COLO829 (cell line): ENCODE measurements at places on chromosomes 11 and 22.

DNA sequence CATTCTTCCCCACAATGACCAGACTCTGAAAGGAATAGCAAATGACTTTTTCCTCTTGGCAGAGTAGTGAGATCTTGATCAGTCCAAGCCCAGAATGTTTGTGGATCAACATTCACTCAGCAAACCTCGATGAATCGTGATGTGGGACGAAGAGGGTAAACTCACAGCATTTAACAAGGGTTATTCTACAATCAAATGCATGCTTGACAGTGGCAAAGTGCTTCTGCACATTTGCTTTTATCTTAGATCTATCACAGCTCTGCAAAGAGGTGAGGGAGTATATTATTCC is 31.8 kb downstream of the TMPRSS5 start:
- no peak for DNase-seq

GRCh38 chr22:37146507-37147180 is 3.1 kb downstream of the IL2RB start:
- no peak for DNase-seq

GRCh38 chr11:68009391-68010089 is 587 bp upstream of the ALDH3B1 start:
- DNase-seq, result no peak

- DNase-seq, result no peak
These were observed 78.0 kb downstream of the MYEOV start for GRCh38 chr11:69371731-69372588.

DNA sequence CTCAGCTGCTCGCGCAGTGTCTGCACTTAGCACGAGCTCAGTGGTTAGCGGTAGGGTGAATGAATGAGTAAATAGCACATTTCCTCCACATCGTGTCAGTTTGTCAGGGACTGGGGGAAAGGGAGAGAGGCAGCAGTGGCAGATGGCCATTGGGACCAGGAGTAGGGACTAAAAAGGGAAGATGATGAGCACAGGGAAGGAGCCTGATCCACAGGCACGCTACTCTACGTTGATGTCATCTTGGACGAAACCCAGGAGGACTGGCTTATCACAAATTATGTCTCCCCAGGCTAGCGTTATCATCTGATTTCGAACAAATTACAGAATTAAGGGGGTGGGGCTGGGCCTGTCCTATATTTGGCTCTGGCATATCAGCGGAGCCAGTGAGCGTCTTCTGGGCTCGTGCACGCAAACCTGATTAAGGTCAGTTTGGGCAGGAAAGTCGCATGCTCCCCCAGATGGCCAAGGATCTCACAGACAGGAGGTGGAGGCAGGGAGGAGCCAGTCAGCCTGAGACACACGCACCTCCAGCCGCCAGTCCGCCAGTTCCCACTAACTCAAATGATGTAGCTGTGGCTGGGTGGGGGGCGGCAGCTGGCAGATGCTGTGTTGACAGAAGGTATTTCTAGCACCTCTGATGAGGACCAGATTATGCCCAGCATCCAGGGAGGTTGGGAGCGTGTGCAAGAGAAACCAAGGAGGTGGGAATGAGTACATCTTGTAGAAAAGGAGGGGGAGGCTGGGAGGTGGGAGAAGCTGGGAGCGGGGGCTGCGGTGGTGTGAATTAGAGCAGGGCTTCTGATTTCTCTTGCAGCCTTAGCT is 97.4 kb upstream of the PRDM11 start:
- DNase-seq, result no peak

- DNase-seq, result no peak
These were observed 38.5 kb downstream of the BCR start for GRCh38 chr22:23218867-23219251.

DNA sequence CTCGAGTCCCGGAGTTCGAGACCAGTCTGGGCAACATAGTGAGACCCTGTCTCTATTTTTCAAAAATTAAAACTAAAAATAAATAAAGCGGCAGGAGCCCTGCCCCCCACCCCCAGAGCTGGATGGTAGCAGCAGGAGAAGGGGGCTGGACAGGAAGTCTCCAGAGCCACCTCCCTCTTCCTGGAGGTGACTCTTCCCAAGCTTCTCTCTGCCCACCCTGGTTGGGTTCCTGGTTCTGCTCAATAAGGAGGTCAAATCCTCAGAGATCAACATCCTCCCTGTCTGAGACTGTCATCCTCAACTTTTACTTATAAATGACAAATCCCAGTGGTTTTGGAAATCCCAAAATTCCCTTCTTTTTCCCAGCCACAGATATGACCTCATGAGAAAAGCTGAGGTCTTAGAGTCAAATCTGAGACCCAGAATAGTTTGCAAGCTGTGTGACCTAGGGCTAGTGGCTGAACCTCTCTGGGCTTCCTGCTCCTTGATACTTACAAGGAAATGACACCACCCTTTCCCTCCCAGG is 987 bp downstream of the C1QTNF6 start:
- DNase-seq, result no peak

GRCh38 chr11:108432783-108433182 is 34.5 kb downstream of the C11orf65 start:
- no peak for DNase-seq

- DNase-seq, result no peak
These were observed 212.2 kb downstream of the FAM181B start for GRCh38 chr11:82521427-82521826.

GRCh38 chr11:114607753-114608459 is 12.3 kb upstream of the NXPE4 start:
- no peak for DNase-seq

DNA sequence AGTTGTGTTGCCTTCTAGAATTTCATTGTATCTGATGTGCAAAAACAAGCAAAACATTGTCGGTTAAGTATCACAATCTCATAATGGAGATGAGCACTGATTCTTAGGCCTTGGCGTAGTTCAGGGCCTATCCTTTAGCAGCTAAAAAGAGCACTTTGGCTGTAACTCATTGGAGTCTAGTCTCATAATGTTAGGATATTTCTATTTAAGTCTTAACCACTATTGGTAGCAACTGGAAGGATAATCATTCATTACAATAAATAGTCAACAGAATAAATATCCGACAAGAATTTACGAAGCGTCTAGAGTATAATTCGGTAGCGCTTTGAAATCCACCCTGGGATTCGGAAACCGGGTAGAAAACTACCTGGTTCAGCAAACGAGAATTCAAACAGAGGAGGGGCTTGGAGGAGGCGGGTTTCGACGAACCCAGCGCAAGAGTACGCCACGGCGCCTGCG is 461 bp upstream of the EED start:
- peak; percentile 96 for DNase-seq

DNA sequence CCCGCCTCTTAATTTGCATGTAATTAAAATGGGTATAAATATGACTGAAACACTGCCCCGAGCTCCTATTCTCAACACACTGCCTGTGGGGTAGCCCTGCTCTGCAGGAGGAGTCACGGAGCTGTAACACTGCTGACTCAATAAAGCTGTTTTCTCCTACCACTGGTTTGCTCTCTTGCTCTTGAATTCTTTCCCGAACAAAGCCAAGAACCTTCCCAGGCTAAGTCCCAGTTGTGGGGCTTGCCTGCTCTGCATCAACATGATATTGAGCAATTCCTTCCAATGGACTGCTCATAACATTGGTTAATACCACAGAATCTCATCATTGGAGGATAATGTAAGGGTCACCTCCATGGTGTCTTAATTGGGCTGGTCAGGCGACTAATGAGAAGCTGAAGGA is 114.4 kb downstream of the FBXO7 start:
- DNase-seq, result no peak

DNA sequence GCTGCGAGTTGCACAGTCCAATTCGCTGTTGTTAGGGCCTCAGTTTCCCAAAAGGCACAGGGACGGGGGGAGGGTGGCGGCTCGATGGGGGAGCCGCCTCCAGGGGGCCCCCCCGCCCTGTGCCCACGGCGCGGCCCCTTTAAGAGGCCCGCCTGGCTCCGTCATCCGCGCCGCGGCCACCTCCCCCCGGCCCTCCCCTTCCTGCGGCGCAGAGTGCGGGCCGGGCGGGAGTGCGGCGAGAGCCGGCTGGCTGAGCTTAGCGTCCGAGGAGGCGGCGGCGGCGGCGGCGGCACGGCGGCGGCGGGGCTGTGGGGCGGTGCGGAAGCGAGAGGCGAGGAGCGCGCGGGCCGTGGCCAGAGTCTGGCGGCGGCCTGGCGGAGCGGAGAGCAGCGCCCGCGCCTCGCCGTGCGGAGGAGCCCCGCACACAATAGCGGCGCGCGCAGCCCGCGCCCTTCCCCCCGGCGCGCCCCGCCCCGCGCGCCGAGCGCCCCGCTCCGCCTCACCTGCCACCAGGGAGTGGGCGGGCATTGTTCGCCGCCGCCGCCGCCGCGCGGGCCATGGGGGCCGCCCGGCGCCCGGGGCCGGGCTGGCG is at the start of gene BCR:
Gene BCR (plus strand): TSS at position 209 of the 592 bp plus-strand sequence. CDS start 452 bp downstream, outside the sequence.
- DNase-seq, result peak; percentile 54

DNA sequence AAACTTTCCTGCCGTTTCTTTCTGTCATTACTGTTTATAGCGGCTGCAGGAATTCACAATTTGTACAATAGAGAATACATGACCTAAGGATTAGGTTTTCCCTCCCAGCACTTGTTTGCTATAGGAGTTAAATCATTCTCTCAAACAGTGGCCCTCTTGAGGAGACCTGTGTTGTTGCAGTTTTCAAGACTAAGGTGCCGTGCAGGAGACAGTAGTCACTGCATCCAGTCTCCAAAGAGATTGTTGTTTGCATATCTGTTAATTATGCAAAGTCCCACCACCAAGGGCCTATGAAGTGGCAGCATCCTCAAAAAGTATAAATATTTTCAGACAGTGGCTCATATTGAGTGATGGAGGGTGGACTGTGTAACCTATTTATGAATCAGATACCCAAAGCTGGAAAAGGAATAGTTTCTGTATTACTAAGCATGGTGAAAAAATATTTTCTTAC is 2.3 kb downstream of the PRSS23 start:
- peak; percentile 53 for DNase-seq

DNA sequence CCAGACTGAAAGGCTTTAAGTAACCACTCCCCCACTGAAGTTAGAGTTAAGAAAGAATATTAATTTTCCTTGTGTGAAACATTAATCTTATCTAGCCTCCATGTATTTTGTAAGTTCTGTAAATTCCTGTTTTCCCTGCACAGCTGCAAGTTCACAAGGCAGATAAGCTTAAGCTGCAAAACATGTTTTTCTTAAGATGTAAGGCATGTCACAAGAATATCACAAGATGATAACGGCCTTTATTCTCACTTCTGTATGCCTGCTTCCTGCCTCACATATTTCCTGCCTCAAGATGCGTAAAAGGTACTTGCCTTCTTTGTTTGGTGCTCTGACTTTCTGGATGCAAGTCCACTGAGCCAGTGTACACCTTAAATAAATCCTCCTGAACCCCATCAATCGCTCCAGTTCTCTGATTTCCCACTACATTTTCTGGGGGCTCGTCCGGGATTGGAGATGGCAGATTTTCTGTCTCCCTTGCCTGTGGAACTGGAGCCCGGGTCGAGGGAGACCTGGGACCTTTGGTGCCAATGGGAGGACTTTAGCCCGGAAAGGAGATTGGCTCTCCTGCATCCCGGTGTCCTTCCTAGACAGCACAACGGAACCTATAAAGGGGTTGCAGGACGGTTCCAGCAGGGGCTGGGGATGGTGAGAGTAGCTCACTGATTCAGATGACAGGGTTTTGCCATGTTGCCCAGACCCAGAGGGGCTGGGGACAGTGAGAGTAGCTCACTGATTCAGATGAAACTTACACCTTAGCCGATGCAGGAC is 30.2 kb downstream of the PPARA start:
- no peak for DNase-seq
